NCI-H1930 (cell line): ENCODE measurements at places on chromosomes 12 and 14.

DNA sequence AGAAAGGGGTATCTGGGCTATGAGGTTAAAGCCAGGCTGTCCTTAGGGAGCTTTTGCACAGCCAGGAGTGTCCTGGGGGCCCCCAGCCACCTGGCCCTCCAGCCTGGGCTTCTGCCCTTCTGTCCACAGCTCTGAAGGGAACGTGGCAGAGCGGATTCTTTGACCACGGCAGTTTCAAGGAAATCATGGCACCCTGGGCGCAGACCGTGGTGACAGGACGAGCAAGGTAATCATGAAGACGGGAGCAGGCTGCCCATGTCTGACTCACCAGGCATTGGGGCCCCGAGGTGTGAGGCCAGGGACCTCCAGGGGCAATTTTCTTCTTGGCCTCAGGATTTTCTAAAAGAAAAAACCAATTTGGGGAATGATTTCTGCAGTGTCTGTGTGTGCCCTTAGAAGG, 53.1 kb downstream of the FOXN4 start:
- no peak for DNase-seq

GRCh38 chr12:48816143-48816854, 2.0 kb upstream of the CACNB3 start:
- DNase-seq, result no peak

DNA sequence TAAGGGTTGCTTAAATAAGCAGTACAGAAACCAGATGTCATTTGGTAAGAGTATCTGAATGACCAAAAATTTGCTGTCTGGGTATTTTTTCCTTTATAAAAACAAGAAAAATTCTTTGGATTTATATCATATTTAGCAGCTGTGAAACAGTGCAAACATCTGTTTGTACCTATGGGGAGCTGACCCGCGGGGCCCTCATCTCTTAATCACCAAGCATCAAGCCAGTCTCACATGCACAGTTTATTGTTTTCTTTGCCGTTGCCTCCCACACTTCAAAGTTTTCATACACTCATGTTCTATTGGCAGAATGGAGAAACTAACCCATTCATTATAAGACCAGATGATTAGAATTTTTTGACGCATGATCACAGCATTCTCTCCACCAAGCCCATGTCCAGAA, 142.2 kb downstream of the BMP4 start:
- no peak for DNase-seq

DNA sequence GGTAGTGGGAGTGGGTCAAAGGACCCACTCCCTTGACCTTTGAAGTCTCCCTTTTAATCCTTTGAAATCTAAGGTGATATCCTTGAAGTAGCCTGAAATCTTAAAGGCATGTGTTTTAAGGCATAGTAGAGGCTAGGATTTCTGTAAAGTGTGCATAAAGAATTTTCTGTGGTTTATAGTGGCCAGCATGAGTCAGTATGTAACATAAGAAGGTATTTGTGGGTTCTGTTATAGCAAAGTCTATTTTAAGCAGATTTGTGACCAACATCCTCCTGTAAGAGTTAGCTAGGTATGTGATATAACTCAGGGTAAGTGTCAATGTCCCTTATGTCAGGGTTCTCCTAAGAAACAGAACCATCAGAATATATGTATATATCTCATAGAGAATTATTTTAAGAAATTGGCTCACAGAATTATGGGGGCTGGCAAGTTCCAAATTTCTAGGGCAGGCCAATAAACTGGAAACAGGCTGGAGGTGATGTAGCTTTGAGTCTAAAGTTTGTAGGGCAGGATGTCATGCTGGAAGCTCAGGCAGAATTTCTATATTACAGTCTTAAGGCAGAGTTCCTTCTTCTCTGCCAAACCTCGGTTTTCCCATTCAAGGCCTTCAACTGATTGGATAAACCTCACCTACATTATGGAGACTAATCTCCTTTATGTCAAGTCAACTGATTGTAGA, 18.7 kb upstream of the EPYC start:
- no peak for DNase-seq

GRCh38 chr14:105088812-105089745, 23.8 kb upstream of the GPR132 start:
- no peak for DNase-seq

- DNase-seq, result no peak
These were observed 373.1 kb upstream of the DCN start for GRCh38 chr12:91555436-91556415.

DNA sequence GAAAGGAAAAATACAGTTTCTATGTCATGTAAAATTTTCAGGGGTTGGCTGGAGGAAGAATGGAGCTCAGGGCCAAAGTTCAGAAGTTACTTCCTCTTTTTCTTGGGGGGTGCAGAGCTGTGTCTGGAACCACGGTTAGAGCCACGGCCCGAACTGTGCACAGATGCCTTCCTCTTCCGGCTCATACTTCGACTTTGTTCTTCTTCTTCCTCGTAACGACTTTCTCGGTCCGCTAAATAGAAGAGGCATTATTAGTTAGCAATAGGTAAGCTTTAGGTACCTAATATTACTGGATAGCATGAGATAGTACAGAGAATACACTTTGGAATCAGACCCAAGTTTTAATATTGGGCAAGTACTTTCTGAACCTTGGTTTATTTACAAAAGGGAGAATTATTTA, 31.2 kb downstream of the SUPT16H start:
- no peak for DNase-seq

- DNase-seq, result no peak
These were observed 55.6 kb upstream of the PTHLH start for GRCh38 chr12:28027947-28028724.

DNA sequence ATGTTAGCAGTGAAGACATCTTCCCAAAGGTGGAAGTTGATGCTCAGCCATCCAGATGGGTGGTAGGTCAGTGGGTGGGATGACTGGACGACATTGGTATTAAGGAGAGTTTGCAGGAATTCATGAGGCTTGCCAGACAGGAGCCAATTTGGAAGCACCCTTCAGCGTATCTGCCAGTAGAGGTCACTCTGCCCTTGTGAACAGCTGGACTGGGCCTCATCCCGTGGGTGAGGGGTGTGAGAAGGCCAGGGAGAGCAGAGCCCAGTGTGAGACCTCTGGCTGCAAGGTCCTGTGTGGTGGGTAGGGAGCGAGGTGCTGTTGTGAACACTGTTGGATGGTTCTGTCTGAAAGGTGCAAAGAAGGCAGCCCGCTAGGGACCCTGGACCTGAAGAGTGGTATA, 37.7 kb downstream of the SLC5A8 start:
- no peak for DNase-seq

GRCh38 chr12:30500532-30500931, 195.1 kb downstream of the IPO8 start:
- DNase-seq, result no peak

DNA sequence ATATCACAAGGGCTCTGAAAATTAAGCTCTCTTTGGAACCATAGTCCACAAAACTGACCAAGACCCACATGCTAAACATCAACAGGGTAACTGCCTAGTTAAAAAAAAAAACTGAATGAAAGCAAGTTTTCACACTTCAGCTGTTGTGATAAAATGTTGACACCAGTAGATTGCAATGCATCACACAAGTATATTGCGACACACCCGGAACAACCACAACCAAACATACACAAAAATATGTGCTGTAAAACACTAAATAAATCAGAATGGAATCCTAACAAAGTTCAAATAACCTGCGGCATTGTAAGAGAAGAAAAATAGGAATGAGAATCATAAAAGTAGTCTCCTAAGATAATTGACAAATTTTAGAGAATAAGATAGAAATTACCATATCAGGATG, 710.3 kb downstream of the AACS start:
- DNase-seq, result no peak

GRCh38 chr12:23813206-23813605, 136.3 kb downstream of the SOX5 start:
- no peak for DNase-seq

DNA sequence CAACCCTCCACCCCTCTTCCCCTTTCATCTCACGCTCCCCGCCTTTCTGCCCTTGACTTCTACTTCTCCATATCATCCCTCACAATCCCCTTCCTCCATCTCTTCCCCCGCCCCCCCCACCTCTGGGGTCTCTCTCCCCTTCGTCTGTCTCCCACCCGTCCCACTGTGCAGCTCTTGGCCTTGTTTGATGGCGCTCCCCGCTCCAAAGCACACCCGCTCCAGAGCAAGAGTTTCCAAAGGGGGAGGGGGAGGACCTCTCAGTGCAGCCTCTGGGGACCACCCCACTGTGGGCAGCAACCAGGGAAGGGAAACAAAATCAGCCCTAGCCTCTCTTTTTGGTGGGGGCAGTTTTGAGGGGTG, 774 bp downstream of the CHGA start:
- DNase-seq, result no peak

DNA sequence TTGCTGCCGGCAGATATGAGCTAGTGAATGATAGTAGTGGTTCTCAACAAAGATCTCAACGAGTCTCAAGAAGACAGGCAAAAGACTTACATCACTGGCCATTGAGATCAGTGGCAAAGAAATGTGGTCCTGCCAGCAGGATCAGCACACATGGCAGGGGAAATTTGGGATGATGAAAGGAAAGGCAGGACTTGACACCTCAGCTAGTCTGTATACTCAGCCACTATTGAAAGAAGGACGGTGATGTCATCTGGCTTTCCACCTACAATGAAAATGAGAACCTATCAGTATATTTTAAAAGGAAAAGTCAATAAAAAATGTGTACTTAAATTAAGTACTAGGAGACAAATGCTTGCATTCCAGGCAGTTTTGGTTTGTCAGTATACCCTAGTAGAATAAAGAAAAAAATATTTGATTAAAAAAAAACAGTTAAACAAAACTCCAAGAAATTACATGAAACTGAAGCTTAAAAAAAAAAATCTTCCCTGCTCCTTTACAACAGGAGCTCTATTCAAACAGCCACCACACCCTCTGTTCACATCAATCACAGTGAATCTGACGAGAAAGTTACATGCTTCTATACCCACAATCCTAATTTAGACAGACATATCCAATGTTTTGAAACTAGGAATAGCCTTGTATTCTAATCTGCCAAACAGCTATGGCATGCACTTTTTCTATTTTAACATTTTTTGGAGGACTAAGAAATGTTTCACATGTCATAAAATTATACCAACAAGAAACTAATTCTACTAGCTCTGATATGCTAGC, 34.9 kb downstream of the RAD9B start:
- DNase-seq, result no peak

DNA sequence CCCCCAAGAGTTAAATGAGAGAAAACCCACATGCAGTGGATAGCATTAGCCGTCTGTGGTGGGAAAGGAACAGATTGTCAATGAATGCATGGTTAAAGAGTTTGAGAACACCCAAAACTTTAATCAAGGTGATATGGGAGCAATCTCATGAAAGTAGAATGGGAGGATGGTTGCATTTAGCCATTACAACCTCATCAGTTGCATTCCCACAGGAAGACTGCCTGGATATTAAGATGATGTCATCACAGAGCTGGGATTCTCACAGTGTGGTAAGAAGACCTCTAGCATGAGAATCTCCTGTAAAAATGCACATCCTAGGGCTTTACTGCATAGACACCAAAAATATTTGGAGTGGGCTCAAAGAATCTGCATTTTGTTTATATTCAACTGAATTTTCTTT, 284.9 kb downstream of the RGS6 start:
- no peak for DNase-seq

GRCh38 chr12:130552483-130552996, 163.6 kb downstream of the RIMBP2 start:
- DNase-seq, result no peak

- DNase-seq, result no peak
These were observed 709 bp downstream of the INHBC start for GRCh38 chr12:57435293-57435692.

DNA sequence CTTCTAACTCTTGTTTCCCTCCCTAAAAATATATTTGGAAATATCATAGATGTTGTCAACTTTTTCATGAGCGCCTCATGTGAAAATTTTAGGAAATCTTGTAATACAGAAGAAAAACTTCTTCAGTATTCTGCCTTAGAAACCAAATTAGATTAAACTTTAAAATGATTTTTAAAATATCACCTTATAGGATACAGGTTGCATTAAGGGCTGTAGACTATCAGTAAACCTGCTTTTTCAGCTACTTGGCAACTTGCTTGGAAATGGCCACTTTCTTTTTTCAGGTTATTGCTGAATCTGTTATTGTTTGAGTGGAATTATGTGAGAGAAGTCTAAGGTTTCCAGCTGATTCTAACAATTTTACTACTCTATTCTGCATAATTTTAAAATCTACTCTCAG, 9.1 kb downstream of the EID3 start:
- no peak for DNase-seq
